Fibroblast of skin of abdomen (primary cell): ENCODE measurements at places on chromosomes 1 and 21.

DNA sequence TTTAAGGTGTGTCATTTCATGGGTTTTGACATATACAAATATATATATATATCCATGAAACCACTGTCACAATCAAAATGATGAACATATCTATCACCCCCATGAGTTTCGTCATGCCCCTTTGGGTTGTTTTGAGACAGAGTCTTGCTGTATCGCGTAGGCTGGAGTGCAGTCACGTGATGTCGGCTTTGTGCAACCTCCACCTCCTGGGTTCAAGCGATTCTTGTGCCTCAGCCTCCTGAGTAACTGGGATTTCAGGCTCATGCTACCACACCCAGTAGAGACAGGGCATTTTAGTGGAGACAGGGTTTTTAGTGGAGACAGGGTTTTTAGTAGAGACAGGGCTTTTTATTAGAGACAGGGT, 8.0 kb downstream of the HJV start:
- DNase-seq = no peak

GRCh38 chr1:189237008-189237407, 1240.7 kb downstream of the BRINP3 start:
- no peak for DNase-seq

DNA sequence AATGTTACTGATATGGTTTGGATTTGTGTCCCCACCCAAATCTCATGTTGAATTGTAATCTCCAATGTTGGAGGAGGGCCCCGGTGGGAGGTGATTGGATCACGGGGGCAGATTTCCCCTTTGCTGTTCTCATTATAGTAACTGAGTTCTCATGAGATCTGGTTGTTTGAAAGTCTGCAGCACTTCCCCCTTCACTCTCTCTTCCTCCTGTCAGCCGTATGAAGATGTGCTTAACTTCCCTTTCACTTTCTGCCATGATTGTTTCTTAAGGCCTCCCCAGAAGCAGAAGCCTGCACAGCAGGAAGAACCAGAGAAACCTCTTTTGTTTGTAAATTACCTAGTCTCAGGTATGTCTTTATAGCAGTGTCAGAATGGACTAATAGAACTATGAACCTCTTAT, 28.4 kb downstream of the TRIM33 start:
- DNase-seq = no peak

DNA sequence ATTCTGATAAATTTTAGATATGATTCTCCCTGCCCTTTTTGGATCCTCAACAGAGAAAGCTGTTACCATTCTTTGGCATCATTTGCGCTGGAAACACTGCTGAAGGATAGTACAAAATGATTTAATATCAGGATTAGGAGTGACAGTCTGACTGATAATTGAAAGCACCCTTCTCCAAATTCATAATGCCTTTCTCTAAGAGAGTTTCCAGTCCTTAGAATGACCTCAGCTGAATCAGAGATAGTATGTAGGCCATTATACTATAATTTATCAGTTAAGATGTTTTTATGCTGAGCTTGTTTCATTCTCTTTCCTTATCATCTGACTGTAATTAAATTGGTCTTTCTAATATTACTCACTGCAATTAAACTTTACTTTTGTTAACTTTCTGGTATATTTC, 166.7 kb downstream of the ZNF326 start:
- DNase-seq = no peak

DNA sequence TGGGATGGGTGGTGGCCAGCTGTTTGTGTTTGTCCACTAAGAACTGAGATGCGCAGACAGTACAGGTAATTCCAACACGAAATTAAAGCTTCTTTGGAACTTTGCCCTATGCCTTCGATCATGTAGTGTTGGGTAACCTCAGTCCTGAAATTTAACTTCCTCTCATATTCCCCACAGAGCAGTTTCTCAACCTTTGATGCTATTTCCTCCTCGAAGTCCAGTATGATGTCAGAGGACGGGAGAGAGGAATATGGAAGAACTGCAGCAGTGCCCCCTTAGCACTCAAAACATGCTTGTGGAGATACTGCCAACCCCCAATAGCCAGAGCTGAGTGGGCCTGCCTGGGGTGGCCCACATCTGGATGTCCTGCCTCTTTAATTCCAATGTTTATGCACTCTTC, 3.6 kb downstream of the LPAR3 start:
- no peak for DNase-seq

DNA sequence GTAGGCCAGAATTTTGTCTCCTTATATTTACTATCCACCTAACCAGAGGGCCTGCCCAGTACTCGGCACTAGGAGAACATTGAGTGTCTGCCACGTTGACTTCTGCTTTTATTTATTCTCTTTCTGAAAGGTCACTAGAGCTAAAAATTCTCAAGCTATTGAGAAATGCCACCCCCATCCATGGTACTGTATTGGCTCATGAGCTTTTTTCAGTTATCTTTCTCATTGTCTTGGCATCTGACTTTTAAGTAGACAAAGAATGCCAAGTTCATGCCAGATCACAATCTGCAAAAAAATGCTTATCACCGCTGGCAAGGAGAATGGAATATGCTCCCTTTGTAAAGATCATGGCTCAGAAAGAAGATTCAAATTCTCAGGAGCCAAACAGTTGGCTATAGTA, 49.8 kb upstream of the MROH9 start:
- no peak for DNase-seq

DNA sequence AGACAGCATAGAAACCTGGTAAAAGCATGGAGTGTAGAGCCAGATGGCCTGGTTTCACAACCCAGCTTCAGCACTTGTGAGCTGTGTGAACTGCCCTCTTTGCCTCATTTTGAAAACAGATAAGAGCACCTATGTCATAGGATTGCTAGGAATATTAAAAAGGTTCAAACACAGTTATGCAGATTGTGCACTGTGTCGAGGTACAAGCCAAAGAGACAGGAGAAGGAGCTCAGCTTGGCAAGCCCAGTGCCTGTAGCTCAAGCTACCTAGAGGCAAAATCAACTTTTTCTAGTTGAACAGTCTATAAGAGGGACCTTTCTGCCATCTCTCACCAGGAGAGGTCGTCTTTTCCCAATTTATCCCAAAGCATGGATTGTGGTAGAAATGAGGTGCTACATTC, 5.0 kb downstream of the CHODL start:
- DNase-seq = no peak

DNA sequence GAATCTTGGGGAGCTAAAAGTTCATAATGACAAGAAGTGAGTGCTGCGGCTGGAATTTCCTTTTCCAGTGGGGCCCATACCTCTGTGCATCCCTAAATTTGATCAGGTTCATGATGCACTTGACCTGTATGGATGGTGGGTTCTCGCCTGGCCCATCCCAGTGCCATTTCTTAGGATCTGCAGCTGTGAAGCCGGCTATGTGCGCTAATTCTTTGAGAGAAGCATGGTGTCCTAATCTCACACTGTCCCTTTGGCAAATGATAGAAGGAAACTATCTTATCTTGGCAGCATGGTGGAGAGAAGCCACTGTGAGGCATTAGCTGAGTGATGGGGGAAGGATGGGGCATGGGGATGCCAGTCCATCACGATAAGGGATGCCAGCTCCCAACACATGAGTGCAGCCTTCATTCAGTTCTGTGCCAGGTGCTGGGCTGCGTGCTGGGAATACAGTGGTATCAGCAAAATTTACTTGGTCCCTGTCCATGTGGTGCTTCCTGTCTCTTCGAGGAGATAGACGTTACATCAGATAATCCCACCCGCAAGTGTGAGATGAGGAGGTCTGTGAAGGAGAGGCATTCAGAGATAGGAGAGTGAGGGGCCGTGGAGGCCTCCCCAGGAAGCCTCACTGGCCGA, 30.5 kb downstream of the STUM start:
- no peak for DNase-seq

GRCh38 chr1:215181518-215181917, 99.0 kb downstream of the KCNK2 start:
- no peak for DNase-seq

DNA sequence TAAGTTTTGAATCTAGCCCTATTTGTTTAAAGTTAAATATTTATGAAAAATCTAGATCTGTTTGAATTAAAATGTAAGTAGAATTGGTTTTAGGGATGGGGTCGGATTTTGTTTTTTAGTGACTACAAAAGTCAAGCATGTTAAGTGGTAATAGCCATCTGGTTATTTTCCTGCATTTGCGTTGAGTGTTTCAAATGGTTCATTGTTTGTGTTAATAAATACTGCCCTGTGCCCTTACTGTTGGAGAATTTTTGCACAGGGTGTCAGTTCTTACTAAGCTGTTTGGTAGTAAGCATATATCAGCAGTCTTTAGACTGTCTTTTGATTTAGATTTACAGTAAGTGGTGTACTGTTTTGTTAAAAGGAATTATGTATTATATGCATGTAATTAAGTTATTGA, 46.1 kb upstream of the TARS2 start:
- DNase-seq = no peak

DNA sequence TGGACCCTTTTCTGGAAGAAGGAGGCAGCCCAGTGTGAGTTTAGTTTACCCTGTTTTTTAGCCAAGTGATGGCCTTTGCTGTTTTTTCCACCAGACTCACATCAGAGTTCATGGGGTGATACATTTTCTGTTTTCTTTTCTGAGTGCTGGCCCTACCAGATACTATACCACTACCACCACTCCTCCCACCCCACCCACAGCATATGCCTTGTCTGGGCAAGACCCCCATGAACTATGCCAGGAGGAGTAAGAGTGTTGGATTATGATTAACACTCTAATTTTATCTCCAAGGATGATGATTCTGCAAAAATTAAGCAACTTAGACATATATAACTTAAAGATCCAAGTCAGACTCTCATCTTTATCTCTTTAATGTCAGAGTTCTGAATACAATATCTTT, 26.1 kb downstream of the FABP3 start:
- DNase-seq = no peak

DNA sequence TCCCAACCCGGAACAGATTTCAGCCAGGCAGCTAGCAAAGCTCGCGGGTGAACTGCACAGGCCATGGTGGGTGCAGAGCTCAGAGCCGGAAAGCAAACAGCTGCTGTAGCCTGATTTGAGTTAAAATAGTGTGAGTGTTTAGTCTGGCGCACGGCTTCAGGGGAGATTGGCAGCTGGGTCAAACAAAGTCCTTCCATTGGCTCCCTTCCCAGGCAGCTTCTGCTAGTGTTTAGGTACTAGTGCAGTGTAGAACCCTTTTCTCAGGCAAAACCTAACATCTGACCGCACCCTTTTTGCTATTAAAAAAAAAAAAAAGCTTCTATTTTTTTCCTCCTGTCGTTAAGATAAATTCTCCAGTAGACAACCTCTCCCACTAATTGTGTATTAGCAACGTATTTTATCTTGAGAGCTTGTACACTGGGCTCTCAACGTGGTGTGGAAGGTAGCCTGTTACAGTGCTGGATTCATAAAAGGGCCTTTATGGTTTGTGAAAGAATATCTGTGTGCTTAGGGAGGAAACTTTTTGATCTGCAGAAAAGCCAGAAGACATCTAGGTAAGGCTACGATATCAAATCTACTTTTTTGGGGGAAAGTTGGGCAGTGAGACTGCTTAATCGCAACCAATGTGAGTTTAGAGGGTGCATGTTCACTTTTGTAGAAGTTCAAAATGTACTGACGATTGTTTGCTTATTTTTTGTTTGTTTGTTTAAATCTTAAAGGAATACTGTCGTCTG, 689.6 kb downstream of the USP25 start:
- DNase-seq = peak; percentile 82

- peak; percentile 67 for DNase-seq
Measured at GRCh38 chr1:65264197-65264929, 45.0 kb upstream of the DNAJC6 start.

GRCh38 chr1:226571893-226572292, 23.3 kb downstream of the STUM start:
- no peak for DNase-seq

DNA sequence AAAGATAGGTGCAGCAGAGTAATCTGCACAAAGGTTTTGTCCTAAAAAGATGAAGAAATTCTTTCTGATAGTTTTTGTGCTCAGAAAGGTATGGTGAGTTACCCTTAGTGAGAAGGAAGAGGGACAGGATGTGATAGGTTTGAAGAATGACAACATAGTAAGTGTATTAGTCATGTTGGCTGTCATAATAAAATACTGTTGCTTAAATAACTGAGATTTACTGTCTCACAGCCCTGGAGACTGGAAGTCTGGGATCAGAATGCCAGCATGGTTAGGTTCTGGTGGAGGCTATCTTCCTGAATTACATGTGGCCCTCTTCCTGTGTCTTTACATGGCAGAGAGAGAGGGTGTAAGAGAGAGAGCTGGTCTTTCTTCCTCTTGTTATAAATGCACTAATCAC, 965.2 kb downstream of the TTLL7 start:
- peak; percentile 68 for DNase-seq

DNA sequence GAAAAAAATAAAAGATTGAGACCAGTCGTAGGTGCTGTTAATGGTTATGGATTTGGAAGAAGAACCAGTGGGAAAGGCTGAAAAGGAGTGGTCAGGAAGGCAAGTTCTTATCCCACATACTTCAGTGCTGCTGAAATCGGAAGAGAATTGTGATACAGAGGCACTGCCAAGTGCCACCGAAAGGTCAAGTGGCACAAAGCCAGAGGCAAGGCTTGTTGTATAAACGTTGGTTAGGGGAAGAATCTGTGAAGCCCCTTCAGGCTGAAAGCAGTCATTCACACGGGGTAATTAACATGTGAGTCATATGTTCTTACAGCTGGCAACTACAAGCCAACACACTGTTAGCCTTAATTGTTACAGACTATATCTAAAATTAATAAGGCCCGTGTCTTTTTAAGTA, 48.8 kb downstream of the ZBTB40 start:
- DNase-seq = peak; percentile 41

DNA sequence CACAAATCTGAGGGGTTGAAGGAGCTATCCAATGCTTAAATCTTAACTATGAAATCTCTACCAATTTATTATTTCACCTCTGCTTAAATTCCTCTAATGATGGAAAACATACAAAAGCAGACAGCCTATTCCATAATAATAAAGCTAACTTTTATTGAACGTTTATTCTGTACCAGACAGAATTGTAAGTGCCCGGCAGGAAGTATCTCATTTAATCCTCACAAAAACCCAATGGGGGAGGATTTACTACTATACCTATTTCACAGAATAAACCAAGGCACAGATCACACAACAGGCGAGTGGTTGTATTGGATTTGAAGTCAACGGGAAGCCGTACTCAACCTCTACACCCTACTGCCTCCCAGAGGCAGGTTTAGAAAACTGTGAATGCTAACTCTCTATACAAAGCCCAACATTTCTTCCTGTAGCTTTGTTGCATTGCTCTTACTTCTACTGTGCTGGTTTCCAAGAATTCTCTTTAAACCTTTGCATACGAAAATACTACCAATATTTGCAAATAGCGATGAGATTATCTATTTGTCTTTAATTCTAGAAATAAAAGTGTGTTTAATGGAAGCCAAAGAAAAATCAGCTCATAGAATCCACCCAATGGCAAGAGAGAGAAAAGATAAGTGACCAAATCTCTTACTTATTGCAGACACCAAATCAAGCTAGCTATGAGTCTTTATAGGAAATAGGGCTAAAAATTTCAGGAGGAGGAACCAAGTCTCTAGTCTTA, 33.5 kb upstream of the C1orf53 start:
- DNase-seq = peak; percentile 68
